NCI-H510A treated with DMSO at 0.1 percent for 48 hours (cell line): ENCODE measurements at places on chromosomes 4 and X.

GRCh38 chrX:56788717-56789122 lies 59.7 kb downstream of the NBDY start:
- DNase-seq: no peak

DNA sequence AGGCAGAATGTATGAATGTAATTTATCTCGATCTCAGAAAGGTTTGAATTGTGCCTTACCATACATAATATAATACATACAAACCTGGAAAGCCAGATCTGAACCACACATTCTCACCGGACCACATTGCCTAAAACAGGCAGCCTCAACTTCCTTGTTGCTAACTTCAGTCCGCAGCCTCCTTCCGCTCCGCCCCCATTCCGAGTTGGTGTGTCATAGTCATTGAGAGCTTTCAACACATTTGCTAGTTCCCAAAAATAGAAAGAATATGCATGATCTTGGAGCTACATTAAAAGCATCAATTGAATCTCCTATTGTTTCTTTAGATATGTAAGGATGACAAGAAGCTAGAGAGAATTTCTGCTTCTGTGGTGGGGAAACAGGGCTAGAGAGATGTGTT lies 127.2 kb downstream of the ARHGEF9 start:
- no peak for DNase-seq

GRCh38 chr4:5809216-5809776 lies 83.6 kb downstream of the CRMP1 start:
- DNase-seq: no peak

DNA sequence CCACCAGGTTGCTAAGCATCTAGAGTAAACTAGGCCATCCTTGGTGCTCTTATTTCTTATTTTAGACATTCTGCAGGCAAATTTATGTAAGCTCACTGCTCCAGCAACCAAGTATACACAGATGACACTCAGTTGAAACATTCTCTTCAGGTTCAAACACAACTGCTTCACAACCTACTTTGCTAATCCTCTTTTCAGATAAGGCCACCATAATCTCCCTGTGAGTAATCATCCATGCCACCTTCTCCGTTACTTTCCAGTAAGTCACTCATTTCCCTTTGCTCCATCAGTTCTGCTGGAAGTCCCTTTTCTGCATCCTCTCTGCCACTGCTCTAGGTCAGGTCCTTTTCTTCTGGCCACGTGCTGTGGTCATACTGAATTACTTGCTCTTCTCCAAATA lies 120.2 kb upstream of the WDFY3 start:
- no peak for DNase-seq

- DNase-seq: no peak
Observed at GRCh38 chrX:119229253-119229615, 6.9 kb upstream of the PGRMC1 start.

GRCh38 chr4:137203601-137204000 lies 328.7 kb downstream of the PCDH18 start:
- no peak for DNase-seq

DNA sequence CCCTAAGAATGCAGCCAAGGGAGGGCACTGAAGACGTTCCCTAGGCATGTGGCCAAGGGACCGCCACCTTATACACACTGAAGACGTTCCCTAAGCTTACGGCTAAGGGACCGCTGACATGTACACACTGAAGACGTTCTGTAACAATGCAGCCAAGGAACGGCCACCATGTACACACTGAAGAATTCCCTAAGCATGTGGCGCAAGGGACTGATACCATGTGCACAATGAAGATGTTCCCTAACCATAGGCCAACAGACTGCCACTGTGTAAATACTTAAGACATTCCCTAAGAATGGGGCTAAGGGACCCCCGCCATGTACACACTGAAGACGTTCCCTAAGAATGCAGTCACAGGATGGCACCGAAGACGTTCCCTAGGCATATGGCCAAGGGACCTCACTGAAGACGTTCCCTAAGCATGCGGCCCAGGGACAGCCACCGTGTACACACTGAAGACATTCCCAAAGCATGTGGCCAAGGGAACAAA lies 36.1 kb downstream of the DHRSX start:
- no peak for DNase-seq

- no peak for DNase-seq
Observed at GRCh38 chr4:13441506-13441905, 42.6 kb downstream of the RAB28 start.
